ENCODE measurements at places on chromosomes 5 and 9.

DNA sequence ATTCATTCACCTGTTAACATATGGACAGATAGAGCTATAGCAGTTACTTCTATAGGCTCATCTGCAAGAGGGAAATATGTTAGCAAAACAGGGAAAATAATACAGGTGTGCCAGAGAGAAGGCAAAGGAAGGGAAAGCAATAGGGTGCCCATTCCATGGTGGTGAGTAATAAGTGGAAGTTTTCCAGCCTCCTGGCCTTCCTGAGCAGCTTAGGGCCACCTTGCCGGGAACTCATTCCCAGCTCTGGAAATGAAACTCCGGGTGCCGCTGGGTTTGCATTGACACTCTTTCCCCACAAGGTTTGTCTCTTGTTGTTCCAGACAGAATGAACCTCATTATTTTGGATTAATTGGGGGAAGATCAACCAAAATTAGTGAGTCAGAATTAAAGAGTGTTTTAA is 58.4 kb downstream of the SLC1A3 start:
- DNase-seq: no peak

DNA sequence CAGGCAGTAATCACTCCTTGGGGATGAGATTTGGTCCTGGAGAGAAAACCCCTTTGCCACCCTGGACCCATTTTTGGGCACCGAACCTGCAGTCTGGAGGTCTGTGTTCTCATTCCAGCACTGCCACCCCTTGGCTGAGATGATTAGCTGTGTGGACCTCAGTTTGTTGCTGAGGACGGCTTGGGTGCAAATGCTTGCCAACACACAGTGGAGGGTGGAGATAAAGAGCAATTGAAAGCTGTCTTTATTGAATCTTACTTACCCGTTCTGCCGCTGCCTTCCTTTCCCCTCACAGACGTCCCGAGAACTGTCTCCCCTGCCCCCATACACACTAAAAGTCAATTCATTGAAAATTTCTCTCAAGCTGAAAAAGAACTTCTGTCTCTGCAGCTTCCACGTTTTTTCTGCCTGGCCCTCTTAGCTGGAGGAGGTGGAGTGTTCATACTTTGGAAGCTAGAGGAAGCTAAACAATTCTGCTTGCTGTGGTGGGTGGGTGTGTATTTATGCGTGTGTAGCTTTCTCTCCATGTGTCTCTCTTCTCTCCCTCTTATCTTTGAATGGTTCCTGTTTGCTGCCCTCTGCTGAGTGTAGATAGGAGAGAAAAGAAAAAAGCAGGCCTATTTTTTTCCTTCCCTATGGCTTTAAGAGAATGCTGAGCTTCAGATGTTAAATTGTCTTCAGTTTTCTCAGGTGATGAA is 6.6 kb downstream of the GALNT10 start:
- no peak for DNase-seq

DNA sequence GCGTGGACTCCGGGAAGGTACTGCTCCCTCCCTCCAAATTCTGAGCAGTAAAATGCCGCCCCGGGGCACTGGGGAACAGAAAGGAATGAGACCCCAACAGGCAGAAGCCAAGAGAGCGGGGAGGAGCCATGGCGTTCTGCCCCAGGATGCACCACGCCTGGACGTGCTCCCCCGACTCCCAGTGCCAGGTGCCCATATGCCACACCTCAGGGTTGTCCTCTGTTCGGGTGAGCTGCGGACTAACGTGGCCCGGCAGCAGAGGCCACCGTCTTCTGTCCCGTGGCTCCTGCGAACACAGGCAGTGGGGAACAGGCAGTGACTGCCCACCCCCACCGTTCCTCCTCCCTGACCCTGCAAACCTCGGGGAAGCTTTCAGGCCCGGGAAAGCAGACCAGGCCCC is 4.8 kb downstream of the SURF6 start:
- DNase-seq: no peak

DNA sequence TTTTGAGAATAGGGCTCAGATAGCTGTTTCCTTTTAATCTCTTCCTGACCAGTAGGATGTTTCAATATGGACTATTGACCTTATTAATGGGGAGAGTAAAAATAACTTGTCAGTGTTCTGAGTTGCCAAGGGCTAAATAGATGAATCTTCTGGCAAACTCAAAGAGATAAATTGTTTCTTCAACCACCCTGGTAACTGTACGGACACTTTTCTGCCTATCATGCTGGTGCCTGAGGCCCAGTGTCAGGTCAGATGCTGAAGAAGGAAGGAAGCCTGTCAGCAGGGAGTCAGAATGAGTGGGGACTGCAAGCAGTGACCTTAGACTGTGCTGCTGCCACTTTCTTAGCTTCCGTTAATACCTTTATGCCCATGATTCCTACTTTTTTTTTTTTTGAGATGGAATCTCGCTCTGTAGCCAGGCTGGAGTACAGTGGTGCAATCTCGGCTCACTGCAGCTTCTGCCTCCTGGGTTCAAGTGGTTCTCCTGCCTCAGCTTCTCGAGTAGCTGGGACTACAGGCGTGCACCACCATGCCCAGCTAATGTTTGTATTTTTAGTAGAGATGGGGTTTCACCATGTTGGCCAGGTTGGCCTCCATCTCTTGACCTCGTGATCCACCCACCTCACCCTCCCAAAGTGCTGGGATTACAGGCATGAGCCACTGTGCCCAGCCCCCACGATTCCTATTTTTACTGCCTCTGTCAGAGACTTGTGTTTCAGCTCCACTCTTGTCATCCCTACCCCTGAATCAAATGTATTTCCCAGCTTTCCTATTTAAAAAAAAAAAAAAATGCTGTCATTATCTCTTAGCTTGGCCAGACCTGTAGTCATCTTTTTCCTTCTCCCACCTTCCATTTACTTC is 33.7 kb downstream of the TGFBR1 start:
- DNase-seq: no peak

DNA sequence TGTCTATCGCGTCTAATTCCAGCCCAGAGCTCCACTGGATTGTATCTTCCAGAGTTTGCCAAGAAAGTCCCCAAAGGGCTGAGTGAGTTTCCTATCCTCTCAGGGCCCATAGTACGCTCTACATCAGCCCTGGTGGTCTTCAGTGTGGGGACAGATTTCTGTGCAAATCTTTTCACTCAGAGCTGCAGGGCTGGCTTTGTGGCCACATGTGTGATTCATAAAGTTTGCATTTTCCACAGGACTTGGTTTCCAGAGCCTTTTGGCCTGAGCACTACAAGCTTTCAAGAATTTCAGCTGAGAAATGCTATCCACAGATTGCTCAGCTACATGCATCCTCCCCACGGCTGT is 76.7 kb upstream of the CXCL14 start:
- no peak for DNase-seq

DNA sequence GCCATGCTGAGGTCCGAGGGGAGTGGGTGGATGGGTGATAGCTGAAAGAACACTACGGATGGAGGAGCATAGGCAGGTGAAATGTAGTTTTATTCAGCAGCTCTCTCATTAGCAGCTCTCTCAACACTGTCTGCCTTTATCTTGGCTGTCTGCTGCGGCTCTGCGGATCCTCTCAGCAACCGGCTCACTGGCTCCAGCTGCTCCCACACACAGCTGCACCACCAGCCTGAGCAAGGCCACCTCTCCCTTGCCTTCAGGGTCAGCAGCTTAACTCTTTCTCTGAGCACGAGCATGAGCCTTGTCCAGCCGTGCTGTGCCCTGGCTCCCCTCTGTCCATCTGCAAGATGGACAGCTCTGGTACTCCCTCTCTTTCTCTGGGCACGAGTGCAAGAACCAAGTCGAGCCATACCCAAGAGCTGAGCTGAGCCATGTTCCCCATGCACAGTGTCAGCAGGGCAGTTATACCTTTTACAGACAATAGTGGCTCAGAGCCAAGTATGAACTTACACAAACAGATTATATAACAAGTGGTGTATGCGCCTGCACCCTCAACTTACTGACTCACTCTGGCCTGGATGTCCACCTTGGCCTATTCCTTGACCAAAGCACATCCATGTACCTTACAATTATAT is 108.5 kb downstream of the MACIR start:
- no peak for DNase-seq

DNA sequence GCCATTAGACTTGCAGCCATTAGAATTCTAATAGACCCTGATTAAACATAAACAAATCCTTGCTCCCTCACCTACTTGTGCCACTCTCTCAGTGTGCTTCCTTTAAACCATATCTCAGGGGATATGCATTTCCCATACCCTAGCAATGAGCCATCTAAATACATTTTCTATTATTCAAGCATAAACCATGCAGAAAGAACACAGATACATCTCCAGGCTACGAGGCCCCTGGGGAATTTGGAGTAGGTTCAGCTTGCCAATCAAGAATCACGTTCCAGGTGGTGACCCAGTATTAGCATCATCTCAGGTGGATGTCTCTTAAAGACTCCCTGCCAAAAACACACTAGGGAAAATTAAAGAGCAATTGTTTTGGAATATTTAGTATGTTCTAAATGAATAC is 93.0 kb upstream of the CCL21 start:
- DNase-seq: no peak

GRCh38 chr9:78311075-78311474 is 14.2 kb downstream of the PSAT1 start:
- no peak for DNase-seq

- no peak for DNase-seq
These were observed 10.6 kb upstream of the POMT1 start for GRCh38 chr9:131492070-131492469.

GRCh38 chr9:5499889-5500398 is 10.4 kb upstream of the PDCD1LG2 start:
- no peak for DNase-seq

- no peak for DNase-seq
These were observed 119.6 kb upstream of the RANBP3L start for GRCh38 chr5:36421256-36421655.

GRCh38 chr5:74199436-74200210 is 440.9 kb downstream of the ENC1 start:
- no peak for DNase-seq

GRCh38 chr5:72410688-72411295 is 90.6 kb downstream of the PTCD2 start:
- DNase-seq: no peak

GRCh38 chr9:20395651-20396050 is 226.6 kb downstream of the MLLT3 start:
- no peak for DNase-seq

- DNase-seq: no peak
These were observed 200.0 kb downstream of the NR2F1-AS1 start for GRCh38 chr5:93381057-93381456.

DNA sequence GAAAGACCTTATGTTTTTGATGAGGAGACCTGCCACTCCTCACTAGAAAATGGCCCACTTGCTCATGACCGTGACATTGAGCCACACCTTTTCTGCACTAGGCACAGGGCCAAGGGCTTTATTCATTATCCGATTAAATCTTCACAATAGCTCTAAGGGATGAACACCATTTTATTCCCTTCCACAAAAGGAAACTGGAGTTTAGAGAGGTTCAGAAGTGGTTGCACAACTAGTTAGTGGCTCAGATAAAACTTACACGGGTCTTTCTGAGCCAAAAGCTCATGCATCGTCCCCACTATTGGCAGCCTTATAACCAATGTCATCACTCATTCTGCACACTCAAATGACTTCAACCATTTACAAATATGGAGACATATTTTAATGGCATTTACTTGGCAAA is 39.4 kb downstream of the SUSD1 start:
- no peak for DNase-seq

- no peak for DNase-seq
These were observed 43.8 kb upstream of the PLEKHG4B start for GRCh38 chr5:48192-48591.

GRCh38 chr9:129351058-129351641 is 173.1 kb upstream of the IER5L start:
- DNase-seq: no peak

GRCh38 chr9:93081931-93082330 is 14.1 kb upstream of the CARD19 start:
- DNase-seq: no peak

- DNase-seq: no peak
These were observed 596 bp downstream of the ENTREP1 start for GRCh38 chr9:69325409-69326212.

GRCh38 chr5:56699538-56699937 is 115.8 kb upstream of the MAP3K1 start:
- no peak for DNase-seq

GRCh38 chr5:157157293-157157891 is 8.7 kb downstream of the GARIN3 start:
- no peak for DNase-seq

GRCh38 chr5:131944702-131945550 is 537 bp downstream of the MEIKIN start:
- DNase-seq: no peak

- DNase-seq: no peak
These were observed 21.0 kb upstream of the ERAP2 start for GRCh38 chr5:96855031-96855872.

DNA sequence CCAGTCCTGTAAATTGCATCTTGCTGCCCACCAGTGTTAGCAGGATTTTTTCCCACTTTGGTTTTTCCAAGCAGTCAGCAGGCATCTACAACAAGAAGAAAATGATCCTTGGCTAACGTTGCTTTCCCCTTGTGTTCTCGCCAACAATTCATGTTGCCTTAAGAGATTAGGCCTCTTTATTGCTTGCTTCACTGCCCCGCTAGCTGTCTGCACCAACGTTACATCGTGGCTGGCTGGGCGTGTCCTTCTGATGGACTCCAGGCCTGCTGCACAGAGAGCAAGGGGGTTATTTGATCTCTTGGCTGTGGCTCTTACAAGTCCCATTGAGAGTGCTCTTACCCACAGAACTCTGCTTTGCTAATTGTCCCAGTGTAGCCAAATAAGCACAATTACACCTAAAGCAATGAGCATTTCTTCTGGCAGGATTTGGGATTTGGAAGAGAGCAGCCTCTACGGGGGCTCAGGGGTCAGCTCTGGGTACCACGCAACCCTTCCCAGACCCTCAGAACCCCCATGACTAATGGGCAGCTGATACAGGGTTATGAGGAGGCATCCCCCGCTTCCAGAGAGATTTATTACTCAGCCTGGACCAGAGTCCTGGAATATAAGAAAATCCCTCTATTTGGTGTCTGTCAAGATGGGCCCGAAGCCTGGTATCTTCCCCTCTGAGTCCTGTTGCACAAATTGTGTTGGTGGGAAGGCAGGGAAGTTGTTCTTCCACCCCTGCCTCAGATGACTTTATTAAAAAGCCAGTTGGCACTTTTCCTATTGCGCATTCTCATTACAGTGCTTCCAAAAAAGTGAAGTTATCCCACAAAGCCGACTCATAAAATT is 17.6 kb downstream of the DCANP1 start:
- DNase-seq: no peak

GRCh38 chr5:153714798-153715197 is 224.3 kb downstream of the GRIA1 start:
- DNase-seq: no peak

All from stimulated activated CD8-positive, alpha-beta memory T cell treated with anti-CD3 and anti-CD28 coated beads, Interleukin-4, amount 100 ng/mL, for 4 hours (primary cell).